Anterior cingulate cortex (tissue), 58 donors: ENCODE measurements at places on chromosomes 5 and 9.
A peak's percentile ranks its signal among the peaks of the same experiment; 100 is the strongest.

DNA sequence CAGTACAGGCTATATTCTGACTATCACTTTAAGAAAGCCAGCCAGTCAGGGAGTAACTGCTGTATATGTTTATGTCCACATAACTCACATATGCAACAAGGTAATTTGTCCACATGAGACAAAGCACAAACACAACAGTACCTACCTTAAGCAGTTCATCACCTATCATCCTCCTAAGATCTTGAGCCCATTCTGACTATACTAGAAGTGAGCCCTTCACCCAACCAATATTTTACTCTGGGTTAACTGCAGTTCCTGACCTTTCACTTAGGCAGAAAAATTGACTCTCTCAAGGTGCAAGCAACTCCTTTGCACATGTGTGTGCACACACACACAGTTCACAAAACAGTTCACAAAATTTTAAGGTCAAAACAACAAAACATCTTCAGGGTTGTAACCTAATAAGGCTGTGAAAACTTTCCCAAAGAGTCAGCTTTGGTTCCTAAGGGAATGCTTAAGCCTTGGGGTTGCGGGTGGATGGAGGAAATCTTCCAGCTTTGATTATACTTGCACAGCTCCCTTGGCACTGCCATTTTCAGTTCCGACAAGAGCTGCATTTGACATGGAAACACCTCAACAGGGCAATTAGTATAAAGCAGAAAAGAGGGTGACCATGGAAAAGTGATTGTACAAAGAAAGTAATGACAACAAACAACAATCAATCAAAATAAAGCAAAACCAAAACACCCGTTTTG lies 215.3 kb downstream of the NFIB start:
- no peak for DNase-seq

- DNase-seq: no peak
These were observed 480.9 kb downstream of the CDK5RAP2 start for GRCh38 chr9:120099065-120099464.

- no peak for DNase-seq
These were observed 194.6 kb downstream of the AOPEP start for GRCh38 chr9:94921092-94921471.

GRCh38 chr5:139415221-139415861 lies 11.5 kb upstream of the SPATA24 start:
- peak; percentile 90 for DNase-seq

- peak; percentile 32 for DNase-seq
These were observed 11.9 kb downstream of the CAPSL start for GRCh38 chr5:35926389-35927051.

DNA sequence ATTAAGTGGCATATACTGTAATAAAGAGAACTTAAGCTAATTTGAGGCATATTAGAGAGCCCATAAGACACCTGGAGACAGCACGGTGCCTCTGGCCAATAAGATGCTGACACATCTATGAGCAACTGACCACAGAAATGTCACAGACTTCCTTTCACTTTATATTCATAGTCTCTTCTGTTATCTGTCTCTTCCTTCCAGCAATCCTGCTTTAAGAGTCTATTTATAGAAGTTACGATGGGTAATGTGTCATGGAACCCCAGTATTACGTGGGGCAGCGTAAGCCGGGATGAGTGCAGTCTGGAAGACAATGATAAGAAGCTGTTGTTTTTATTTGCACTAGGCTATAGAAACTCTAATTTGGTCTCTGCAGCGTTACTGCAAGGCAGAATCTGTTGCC lies 136.8 kb downstream of the CFAP90 start:
- no peak for DNase-seq

GRCh38 chr5:30838936-30839496 lies 354.5 kb upstream of the CDH6 start:
- no peak for DNase-seq

GRCh38 chr9:132791699-132792240 lies 86.3 kb downstream of the AK8 start:
- no peak for DNase-seq

- DNase-seq: no peak
These were observed 215.4 kb upstream of the NR4A3 start for GRCh38 chr9:99606296-99606695.

- no peak for DNase-seq
These were observed 166.9 kb upstream of the KLF9 start for GRCh38 chr9:70581214-70581954.

- no peak for DNase-seq
These were observed 36.4 kb downstream of the SREK1 start for GRCh38 chr5:66180282-66181155.

- no peak for DNase-seq
These were observed 817.8 kb downstream of the MTRR start for GRCh38 chr5:8686707-8687106.

DNA sequence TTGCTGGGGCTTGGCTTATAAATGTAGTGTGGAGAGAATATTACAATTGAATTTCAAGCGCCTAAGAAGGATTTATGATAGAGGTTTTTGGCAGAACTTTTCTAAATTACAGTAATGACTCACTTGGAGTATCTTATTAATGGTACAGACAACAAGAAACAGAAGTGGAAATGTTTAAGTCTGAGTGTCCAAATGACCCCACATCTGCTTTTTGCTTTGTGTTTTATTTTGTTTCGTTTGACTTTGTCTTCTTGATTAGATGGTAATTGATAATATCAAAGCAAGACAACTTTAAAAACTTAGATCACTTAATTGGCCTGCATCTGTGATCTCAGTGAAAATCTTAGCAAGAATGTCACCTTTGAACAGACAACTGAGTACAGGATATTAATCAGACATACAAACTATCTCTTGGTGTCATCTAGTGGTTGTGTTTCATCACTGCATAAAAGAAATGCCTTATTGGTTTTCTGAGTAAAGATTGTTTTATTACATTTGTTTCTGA lies 577.4 kb downstream of the ISL1 start:
- DNase-seq: no peak

DNA sequence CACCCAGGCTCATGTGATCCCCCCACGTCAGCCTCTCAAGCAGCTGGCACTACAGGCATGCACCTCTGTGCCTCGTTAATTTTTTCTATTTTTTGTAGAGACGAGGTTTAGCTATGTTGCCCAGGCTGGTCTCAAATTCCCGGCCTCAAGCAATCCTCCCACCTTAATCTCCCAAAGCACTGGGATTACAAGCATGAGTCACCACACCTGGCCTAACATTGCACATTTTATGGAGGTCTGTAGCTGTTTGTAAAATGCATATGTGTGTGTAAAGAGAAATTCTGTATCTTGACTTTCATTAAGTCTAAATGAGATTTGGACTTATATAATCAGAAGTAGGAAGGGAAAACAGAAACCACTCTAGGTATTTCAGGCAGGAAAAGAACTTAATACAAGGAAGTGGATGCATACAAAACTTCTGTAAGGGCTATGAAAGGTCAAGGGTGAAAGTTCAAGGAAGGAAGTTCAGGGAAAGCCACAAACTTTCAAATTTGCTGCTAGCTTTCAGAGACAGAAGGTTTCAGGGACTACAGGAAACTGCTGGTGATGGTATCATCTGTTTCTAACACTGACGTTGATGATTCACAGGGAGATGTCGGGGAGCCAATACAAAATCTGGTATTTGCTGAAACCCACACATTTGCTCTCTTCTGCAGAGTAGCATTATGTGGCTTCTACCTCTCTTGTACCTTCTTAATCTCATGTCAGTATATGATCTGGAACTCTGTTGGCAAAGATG lies 209.4 kb downstream of the PIK3R1 start:
- DNase-seq: no peak

- no peak for DNase-seq
These were observed 171.8 kb upstream of the RAI14 start for GRCh38 chr5:34484216-34484920.

GRCh38 chr5:179225387-179225786 lies 119.9 kb downstream of the ADAMTS2 start:
- no peak for DNase-seq

- no peak for DNase-seq
These were observed 410 bp downstream of the GLIPR2 start for GRCh38 chr9:36136894-36137391.

DNA sequence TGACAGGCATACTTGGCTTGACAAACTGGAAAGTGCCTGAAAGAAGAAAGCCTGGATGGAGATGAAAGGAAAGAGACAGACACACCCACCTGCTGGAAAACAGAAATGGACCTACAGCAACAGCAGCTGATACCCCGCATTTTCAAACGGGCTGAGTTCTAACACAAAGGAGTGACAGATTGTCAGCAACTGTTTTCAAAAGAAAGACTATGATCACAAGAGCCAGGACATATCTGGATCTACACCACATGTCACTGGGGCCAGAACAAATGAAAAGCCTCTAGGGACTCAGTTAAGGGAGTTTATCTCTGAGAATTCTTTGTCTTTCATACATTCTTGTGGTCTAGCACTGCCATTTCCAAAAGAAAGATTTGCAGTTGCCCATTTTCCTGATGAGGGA lies 24.1 kb upstream of the FST start:
- no peak for DNase-seq

DNA sequence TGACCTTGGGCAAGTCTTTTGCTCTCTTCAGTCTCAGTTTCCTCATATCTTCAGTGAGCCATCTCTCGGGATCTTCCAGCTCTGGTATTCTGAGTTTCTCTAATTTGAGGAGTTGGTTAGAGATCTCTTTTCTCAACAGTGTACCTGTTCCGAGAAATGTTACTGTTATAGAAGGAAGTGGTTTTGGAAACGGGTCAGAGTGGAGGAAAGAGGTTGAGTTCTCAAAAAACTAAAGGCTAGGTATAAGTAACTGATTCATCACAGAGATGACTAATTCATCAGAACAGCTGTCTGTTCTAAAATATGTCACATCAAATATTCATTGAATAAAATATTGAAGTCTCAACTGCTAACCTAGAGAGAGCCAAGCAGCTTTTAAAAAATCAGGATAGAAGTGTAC lies 106.6 kb downstream of the PALM2AKAP2 start:
- DNase-seq: no peak

DNA sequence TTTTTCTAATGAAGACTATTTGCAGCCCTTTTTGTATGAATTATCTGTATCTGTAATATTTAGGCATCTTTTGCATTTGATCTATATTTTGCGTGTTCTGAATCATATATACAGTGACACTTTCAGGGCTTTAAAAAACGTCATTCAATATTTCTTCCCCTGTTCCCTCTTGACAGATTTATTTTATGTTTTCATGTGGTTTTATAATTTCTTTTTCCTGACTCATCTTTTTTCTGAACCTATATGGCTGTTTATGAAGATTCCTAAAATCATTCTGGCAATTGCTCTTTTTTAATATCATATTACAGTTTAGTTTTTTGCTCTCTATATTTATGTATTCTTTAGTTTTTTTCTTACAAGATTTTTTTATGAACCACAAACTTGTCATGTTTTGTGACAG lies 67.6 kb downstream of the SMARCA2 start:
- DNase-seq: no peak

- no peak for DNase-seq
These were observed 28.5 kb downstream of the GLDC start for GRCh38 chr9:6616951-6617602.

GRCh38 chr5:87266914-87267573 lies 639 bp upstream of the RASA1 start:
- no peak for DNase-seq
